NCI-H774 (cell line): ENCODE measurements at places on chromosomes 6 and 20.

DNA sequence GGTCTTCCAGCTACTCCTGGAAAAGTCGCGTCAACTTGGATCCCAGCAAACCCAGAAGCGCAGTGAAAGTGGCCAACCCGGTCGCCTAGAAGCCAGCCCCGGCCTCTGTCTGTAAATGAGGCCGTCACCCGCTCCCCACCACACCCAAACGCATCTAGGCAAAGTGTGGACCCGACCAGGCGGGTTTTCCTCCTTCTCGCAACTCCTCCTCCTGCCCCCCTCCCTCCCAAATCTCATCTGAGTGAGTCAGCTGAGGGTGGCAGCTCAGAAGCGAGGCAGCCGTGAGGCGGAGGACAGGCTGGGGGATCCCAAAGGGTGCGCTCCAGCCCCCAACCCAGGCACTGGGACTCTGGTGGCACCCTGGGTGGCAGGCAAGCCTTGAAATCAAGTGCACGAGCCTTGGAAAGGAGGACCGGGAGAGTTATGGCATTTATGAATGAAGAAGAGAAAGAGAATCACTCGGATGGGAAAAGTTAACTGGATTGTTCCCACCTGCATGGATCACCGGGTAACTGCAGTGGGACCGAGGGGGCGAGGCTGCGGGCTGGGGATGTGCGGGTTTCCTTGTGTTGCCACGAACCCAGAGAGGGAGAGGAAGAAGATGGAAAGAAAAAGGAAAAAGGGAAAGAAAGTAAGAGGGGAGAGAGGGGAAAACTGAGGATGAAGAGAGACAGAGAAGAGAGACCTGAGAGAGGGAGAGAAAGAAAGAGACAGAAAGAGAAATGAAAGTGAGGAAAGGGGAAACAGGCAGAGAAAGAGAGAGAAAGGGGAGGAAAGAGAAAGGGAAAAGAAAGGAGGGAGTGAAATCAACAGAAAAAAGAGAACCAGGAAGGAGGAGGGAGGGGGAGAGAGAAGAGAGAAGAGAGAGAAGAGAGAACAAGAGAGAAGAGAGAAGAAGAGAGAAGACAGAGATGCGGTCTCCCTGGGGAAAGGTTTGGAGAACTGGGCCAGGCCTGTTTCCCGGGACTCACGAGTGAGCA is at the start of gene APCDD1L:
TSS of gene APCDD1L (minus strand) at position 167 of the 980 bp plus-strand sequence. CDS start 692 bp downstream, outside the sequence.
- no peak for DNase-seq

- DNase-seq = no peak
Observed at GRCh38 chr6:12595161-12595811, 121.3 kb upstream of the PHACTR1 start.

DNA sequence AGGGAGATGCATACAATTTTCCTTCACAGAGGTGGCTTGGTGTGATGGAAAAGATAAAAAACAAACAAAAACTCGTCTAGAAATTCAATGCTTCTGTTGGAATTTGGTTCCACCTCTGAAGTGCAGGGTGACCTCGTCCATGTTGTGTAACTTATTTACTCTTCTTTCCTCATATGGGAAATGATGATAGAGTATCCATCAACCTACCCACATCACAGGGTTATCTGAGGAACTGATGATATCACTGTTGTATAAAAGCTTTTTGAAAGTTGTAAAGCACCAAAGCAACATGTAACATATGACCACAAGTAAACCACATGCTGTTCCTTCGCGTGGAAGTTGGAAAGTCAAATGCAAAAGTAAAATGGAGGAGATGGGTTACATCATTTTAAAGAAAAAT is 212.0 kb upstream of the SGK1 start:
- DNase-seq = no peak

- no peak for DNase-seq
Observed at GRCh38 chr6:146305951-146306350, 237.7 kb upstream of the RAB32 start.

- DNase-seq = no peak
Observed at GRCh38 chr6:114000069-114000468, 29.1 kb upstream of the HDAC2 start.

- no peak for DNase-seq
Observed at GRCh38 chr6:25038999-25039398, 103.2 kb upstream of the RIPOR2 start.

DNA sequence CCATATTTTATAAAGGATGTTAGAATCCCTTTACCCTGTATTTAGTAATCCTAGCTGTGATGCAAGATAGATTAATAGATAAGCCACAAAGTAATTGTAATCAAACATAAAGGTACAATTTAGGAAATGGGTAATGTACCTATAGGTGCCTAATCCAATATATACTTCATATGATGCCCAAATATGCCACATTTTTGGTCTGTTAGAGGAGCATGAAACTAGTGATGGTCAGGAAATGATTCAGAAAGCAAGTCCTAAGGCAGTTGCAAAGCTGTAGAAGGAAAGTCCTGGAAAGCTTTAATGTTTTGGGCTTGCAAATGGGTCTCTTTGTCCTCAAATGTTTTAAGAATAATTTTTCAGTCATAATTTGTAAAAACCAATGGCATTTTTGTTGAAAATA is 76.6 kb upstream of the PTPRK start:
- DNase-seq = no peak

- DNase-seq = peak; percentile 52
Observed at GRCh38 chr6:134517145-134517658, 199.3 kb upstream of the SGK1 start.

GRCh38 chr20:46220455-46221207 is 87.7 kb downstream of the CDH22 start:
- DNase-seq = peak; percentile 86

DNA sequence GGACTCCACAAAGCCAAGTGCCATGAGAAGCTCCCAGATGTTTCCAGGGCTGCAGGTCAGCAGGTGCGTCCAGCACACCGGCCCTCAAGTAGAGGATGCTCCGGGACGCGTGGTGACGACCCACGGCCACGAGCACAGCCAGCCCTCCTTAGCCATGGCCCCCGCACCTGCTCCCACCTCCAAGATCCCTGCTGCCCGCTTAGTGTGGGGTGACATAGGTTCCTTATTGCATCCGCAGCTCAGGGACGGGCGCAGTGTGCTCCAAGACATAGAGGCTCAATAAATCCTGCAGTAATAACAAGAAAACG is 138.1 kb upstream of the RPS6KA2 start:
- no peak for DNase-seq

DNA sequence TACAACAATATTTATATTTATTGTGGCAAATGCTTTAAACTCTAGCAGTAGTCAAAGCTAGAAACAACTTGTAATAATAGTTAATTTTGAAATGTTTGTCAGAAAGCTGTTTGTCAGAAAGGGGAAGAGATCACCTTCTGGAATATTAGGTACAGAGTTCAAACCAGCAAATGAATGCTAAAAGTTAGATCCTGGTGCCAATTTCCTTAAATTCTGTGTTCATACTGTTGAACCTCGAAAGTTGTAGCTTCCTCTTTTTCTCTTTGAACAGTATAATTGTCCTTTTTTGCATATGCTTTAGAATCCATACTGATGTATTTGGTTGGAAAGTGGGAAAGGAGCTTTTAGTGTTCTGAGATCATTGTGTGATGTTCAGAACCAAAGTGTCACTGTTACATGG is 22.4 kb downstream of the ITCH start:
- DNase-seq = no peak

DNA sequence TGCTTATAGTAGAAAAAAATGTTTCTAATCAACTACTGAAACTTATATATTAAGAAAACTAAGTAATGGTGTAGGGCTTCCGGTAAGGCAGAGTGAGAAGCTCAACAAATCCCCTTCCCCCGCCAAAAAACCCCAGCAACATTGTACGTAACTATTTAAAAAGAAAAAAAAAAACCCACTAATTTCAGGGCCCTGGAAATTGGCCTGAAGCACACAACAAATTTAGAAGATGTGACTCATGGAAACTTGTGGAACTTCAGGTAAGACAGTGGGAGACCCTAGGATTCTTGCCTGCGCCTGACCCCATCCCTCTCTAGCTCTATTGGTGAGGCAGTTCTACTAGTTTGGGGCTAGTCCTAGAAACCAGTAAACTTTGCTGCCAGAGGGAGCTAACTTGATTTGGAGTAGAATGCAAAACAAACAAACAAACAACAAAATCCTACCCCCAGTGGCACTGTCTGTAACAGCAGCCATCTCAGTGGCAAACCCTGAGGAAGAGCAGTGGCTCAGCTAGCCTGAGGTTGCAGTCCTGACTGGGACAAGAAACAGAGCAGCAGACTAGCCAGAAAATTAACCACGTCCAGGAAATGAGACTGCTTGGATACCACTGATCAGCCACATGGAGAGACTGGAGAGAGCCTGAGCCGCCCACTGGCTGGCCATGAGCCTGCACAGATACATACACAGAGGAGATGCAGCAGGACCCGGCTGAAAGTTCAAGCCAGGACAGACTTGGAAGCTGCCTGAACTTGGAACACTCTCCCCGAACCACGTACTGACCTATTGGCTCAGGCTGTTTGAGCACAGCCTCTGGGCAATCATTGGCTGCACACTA is 135.1 kb downstream of the TBXT start:
- no peak for DNase-seq

DNA sequence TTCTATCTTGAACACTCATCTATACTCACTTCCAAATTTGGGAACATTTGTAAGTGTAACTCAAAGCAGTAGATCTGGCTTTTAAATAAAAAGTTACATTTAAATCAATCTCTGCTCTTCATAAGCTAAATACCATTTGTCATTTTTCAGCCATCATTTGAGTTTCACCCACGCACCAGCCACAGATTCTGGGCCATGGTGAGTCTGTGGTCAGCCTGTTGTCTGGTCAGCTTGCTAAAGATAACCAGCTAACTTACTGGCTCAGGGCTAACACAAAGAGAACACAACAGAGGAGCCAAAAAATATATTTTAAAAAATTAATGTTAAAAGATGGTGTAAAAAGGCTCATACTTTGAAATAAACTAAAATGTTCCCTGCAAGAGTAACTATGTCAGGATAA is 181.3 kb downstream of the KIF6 start:
- DNase-seq = no peak

- DNase-seq = no peak
Observed at GRCh38 chr6:11331111-11331510, 98.6 kb upstream of the NEDD9 start.

- DNase-seq = no peak
Observed at GRCh38 chr6:41404182-41404845, 68.9 kb downstream of the NCR2 start.

GRCh38 chr6:114428341-114428740 is 85.5 kb upstream of the HS3ST5 start:
- no peak for DNase-seq

- DNase-seq = no peak
Observed at GRCh38 chr20:56208121-56208520, 40.4 kb upstream of the MC3R start.

GRCh38 chr6:25576919-25577318 is 75.1 kb upstream of the SCGN start:
- no peak for DNase-seq

DNA sequence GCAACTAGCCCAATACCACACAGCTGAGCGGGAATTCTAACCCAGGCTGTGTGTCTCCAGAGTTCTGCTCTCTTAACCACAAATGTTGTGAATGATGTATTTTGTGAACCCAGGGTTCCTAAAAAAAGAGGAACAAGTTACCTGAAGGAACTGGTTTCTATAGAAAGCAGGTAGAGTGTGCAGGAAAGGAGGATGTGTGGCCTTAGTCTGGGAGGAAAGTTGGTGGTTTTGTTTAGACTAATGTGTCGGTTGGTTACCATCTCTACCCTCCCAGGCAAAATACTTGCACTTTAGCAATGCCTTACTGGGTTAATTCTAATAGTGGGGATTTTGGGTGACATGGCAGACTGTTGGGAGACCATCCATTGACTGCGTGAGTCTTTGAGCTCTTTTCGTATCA is 143.3 kb downstream of the SCP2D1 start:
- no peak for DNase-seq

- peak; percentile 30 for DNase-seq
Observed at GRCh38 chr20:37345339-37346235, at the start of gene SRC. Gene SRC, plus strand, starts transcription at chr20:37346140. Its CDS starts 38,014 bp downstream, at chr20:37384154.

GRCh38 chr6:39773782-39774181 is 18.4 kb upstream of the DAAM2 start:
- DNase-seq = no peak

GRCh38 chr6:16758163-16758975 is 2.9 kb downstream of the ATXN1 start:
- no peak for DNase-seq

GRCh38 chr20:41052742-41053419 is 24.3 kb downstream of the TOP1 start:
- no peak for DNase-seq

DNA sequence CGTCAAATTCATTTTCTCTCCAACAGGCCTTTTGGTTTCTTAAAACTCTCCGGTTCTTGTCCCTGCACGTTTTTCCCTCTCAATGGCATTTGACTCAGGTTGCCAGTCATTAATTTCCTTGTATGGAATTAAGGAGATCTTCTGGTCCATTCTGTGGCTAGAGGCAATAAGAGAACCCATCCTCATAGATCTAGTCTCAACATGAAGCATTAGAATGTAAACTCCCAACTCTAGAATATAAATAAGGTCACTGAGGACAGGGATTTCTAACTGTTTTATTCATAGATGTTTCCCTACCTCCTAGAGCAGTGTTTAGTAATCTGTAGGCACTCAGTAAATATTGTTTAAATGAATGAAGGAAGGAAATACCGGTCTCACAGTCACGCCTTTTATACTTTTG is 185.2 kb upstream of the FLRT3 start:
- DNase-seq = no peak

DNA sequence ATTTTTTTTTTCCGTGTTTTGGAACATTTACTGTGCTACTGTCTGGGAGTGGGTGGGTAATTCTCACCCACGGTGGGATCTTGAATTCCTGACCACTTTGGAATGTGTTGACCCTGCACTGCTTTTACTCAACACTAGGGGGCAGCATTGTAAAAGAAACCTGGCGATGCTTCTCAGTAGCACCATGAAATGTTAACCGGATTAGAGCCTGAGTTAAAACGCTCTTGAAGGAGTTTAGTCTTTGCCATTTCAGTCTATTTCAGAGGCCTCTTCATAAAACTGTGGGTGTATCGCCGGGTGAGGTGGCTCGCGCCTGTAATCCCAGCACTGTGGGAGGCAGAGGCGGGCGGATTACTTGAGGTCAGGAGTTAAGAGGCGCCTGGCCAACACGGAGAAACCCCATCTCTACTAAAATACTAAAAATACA is 114.4 kb upstream of the PRND start:
- DNase-seq = peak; percentile 31

DNA sequence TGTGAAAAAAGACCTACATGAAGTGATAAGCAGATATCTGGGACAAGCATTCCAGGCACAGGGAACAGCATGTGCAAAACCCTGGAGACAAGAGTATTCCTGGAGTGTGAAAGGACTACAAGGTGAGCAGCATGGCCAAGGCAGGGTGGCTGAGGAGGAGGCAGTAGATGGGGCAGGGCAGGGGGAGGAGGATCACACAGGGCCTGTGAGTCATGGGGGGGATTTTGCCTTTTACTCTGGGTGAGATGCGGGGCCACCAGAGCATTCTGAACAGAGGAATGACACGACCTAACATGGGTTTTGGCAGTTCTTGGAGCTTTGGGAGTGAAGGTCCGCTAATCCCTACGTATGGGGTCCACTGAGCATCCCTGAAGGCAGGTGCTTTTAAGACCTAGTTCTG is 69.8 kb upstream of the CCN6 start:
- no peak for DNase-seq
